ENCODE measurements at places on chromosomes 5 and 9.

DNA sequence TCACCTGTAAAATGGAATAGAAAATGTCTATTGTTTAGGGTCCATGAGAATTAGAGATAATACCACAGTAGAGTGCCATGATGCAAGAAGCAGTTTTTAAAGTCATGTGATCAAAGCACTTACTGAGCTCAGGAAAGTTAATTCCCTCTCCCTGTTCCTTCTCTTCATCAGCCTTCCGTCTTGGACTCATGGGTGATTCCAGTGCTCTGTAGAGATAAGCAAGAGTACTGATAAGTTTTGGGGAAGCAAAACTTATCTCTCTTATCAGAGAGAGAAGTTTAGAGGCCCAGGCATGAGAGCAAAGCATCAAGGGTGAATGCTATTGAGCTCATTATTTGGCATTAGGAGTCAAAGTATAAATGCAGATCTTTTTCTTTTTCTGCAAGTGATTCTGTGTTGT lies 410.1 kb downstream of the AGTPBP1 start:
- no peak for DNase-seq

DNA sequence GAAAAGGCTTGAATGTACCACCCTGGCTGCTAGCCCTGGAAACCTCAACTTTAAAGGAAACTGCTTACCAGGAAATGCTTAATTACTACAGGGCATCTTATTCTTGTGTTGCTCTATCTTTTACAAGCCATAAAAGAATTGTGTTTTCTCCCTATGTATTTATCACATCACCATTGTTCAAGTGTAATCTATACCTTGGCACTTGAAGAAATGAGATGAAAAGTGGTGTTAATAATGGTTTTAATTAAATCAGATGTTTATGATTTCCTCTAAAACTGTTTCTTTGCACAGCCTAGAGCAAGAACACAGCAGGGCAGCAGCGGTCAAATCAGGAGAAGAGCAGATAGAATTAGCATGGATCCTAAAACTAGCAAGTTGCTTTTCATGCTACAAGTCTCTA lies 131.8 kb upstream of the RGMB start:
- no peak for DNase-seq

- DNase-seq, result no peak
Measured at GRCh38 chr9:127014910-127015540, 100.4 kb downstream of the RALGPS1 start.

GRCh38 chr5:68047035-68047434 lies 168.5 kb upstream of the PIK3R1 start:
- no peak for DNase-seq

- DNase-seq, result peak; percentile 21
Measured at GRCh38 chr9:69204849-69205248, 30.8 kb downstream of the TJP2 start.

GRCh38 chr9:20832775-20833174 lies 148.7 kb downstream of the FOCAD start:
- DNase-seq, result no peak

DNA sequence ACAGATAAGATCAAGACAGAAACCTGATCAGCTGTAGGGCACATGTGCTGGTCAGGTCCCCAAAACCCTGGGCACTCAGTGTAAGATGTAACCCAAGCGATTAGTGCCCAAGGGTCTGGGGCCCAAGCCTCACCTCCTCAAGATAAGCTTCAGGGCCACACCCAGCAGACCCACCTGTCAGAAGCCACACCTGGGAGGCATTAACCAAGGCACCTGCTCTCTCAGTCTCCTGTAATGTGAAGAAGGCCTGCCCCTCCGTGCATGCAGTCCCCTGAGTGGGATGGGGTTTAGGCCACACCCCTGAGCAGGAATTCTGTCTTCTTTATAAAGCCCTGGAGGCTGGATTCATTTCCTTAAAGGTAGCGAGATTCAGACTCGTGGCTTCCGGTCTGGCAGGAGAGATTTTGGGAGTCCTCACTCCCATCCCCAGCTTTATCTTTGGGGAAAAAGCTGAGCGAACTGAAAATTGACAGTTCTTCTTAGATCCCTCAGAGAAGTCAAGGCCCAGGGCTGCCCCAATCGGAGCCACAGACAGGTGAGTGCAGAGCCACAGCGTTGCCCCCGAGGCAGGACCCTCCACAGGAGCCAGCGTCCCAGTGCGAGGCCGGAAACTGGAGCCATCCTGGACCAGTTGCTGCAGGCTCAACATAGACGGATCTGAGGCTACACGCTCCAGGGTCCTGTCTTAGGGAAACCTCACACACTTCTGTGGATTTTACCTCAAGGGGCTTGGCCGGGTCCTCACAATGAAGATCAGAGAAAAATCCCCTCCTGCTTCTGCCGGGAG lies 357.6 kb upstream of the IRX4 start:
- no peak for DNase-seq

- DNase-seq, result no peak
Measured at GRCh38 chr5:139910901-139911300, 115.3 kb downstream of the PSD2 start.

GRCh38 chr9:14301583-14302021 lies 12.3 kb downstream of the NFIB start:
- DNase-seq, result no peak

- DNase-seq, result no peak
Measured at GRCh38 chr5:170342153-170342725, 44.7 kb upstream of the LCP2 start.

DNA sequence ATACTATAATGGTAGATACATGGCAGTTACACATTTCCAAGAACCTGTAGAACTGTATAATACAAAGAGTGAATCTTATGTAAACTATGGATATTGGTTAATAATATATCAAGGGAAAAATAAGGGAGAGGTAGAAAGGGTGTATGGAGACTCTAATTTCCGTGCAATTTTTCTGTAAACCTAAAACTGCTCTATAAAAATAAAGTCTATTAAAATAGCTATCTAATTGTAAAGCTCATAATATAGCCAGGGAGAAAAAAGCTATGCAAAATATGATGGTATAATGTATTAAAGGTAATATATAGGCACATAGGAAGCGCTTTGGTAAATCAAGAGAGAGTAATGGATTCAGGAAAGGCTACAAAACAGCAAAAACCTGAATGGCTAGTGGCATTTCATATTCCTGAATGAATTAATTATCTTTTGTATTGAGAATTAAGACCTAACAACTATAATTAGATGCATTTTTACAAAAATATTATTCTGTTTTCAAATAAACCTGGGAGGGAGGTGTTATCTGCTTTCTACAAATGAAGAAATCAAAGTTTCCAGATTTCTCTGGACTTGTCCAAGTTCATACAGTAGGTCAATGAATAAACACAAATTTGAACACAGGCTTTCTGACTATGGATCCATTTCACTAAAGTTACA lies 22.8 kb downstream of the ANXA1 start:
- no peak for DNase-seq

DNA sequence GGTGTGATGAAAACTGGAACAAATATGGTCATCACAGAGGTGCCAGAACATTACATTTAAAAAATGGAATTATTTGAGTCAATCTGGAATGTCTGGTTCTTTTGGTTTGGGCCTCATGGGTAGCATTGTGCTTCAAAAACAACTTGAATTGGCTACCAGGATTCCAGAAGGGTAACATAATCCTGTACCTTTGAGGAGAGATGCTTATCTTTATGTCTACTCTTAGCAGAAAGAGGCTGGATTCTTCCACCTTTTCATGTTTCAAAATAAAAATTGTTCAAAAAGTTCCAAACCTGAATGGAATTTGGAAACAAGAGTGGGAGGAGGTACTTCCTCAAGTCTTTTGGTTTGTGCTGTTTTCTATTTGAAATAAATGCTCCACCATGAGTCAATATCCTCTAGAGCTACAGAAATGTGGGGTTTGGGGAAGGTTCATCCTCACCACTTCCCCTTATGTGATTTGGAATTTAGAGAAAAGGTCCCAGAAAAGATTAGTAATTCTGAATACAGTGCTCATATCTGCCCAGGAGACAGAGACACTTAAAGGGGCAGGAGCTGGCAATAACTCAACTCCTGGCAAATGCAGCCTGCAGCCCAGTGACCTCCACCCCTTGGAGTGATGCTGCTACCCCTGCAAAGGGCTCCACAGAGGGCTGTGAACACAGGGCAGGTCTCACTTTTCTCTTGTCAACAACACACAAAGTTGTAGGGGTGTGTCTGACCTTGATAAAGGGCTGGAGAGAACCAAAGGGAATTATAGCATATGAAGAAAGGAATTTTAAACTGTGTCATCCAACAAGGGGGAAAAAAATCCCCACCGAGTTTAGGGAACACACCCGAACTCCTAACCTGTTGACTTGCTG lies 272.8 kb downstream of the CWC27 start:
- DNase-seq, result no peak

- DNase-seq, result no peak
Measured at GRCh38 chr5:173243831-173244305, 8.9 kb upstream of the NKX2-5 start.

- DNase-seq, result no peak
Measured at GRCh38 chr9:108496846-108497245, 358.9 kb downstream of the ACTL7B start.

GRCh38 chr5:66362046-66362445 lies 217.9 kb downstream of the SREK1 start:
- no peak for DNase-seq

DNA sequence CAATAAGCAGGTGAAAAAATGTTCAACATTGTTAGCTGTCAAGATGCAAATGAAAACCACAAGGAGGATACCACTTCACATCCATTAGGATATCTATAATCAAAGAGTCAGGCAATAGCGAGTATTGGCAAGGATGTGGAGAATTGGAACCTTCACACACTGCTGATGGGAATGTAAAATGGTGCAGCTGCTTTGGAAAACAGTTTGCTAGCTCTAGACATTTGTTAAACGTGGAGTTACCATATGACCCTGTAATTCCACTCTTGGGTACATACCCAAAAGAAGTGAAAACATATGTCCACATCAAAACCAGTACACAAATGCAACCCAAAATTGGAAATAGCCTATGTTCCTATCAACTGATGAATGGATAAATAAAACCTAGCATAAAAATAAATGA lies 37.4 kb downstream of the SCAMP1 start:
- DNase-seq, result no peak

DNA sequence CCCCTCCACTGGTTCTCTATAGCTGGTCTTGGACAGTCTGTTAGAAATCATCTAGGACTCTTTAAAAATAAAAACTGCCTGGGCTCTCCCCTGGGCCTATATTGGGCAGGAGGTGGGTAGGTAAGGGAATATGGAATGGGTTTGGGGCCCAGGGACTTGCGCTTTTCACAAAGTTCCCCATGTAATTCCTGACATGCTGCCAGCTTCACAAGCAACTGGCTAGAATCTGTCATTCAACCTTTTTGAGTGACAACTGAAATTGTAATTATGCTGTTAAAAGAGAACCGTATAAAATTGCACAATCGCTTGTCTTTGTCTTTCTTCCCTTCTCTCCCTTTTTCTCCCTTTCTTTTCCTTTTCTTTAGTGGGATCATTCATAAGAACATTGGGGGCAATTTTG lies 603.1 kb downstream of the EBF1 start:
- no peak for DNase-seq

- no peak for DNase-seq
Measured at GRCh38 chr5:131392466-131393095, 128.7 kb downstream of the CDC42SE2 start.

DNA sequence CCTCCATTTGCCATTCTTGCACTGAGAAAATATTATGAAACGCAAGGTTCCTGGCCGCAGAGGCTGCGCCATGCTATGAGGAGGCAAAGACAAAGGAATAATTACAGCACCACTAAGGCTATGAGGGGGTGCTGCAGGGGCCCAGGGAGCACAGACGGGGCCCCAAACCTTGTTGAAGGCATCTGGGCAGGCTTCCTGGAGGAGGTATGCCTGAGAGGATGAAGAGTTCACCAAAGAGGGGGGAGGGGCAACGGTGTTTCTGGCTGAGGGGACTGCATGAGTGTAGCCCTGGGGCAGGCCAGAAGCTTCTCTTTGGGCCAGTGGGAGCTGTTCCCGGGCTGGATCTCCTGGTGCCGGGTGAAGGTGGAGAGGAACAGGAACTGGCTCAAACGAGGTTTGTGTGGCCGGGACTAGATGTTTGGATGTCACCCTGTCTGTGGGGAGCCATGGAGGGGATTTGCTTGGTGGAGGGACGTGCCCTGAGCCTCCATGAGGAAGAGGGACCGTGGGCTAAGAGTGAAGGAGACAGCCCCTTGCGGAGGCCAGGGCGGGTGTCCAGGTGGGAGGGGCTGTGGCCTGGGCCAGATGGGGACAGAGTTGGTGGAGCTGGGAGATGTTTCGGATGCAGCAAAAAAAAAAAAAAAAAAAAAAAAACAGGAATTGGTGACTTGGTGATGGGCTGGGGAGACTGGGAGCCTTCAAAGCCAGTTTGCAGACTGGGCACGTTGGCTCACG lies 28.2 kb downstream of the PTGES start:
- DNase-seq, result no peak

GRCh38 chr9:3497401-3497800 lies 28.4 kb downstream of the RFX3 start:
- DNase-seq, result no peak

GRCh38 chr5:137600721-137601360 lies 101.7 kb upstream of the SPOCK1 start:
- DNase-seq, result no peak

- no peak for DNase-seq
Measured at GRCh38 chr5:113806250-113806649, 292.8 kb downstream of the YTHDC2 start.

GRCh38 chr5:128480906-128481633 lies 57.0 kb downstream of the FBN2 start:
- no peak for DNase-seq

DNA sequence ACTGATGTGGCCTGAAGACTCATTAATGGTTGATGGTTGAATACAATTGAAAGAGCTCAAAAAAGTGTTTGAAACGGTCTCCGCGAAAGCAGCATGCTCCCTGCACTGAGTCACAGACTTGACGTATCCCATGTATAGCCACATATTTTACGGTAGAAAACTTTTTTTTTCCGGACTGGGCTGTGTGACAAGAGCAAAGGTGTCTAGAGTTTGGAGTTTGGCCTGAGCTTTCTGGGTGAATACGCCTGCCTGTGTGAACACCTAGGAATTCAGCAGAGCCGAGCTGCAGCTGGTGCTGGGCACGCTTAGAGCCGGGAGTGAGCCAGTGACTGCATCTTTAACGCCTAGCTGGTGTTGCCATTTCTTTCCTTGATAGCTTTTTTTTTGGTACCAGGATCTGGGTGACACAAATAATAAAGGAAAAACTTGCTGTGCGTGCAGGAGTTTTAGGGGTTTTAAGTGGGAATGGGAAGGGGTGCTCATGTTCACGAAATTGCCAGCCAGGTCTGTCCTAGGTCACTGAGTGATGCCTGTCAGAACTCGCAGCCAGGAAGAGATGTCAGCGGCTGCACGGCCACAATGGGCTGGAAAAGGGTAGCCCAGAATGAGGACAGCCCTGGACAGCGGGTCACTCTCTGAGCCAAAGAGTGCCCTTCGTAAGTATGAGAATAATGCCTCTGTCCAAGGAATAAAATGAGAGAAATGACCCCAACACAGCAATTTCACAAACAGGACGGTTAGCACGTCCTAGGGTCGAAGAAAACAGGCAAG lies 51.7 kb downstream of the PSMB7 start:
- DNase-seq, result no peak

DNA sequence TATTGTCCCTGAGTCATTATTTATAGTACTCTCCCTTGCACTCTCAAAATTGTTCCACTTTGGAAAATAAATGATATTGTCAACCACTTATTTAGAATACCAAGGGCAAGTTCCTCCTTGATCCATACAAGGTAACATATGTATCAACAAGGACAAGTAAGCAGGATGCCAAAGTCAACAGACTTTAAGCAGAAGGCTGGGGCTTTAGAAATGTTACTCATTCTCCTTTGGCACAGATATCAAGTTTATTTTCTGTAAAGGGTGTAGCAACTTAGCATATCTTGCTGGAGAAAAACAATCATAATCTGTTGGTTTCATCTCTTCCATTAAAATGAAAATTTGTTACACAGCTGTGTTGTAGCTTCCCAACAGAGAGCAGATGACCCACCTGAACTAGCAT lies 248.7 kb upstream of the SLC30A5 start:
- DNase-seq, result no peak
